Stimulated activated CD4-positive, alpha-beta T cell treated with anti-CD3 and anti-CD28 coated beads, Interleukin-2, amount 100 ng/mL, for 4 hours (primary cell): ENCODE measurements at places on chromosomes 5 and 9.

DNA sequence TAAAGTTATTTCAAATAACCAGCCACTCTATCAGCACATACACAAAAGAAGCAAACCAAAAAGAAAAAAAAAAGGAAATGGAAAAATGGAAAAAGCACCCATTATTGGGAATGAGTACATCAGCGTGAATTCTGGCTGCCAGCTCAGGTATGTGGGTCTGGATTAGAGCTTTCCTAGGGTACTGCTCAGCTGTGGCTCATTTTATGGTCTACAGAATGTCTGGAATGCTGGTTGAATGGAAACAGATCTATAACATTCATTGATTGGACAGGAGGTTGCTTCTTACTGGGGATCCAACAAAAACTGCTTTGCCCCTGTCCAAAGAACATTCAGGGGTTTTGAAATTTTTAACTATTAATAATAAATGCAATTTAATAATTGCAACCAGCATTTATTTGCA, 3.9 kb upstream of the CAST start:
- DNase-seq, result no peak

- no peak for DNase-seq
Observed at GRCh38 chr5:149149942-149150341, 8.6 kb downstream of the ABLIM3 start.

DNA sequence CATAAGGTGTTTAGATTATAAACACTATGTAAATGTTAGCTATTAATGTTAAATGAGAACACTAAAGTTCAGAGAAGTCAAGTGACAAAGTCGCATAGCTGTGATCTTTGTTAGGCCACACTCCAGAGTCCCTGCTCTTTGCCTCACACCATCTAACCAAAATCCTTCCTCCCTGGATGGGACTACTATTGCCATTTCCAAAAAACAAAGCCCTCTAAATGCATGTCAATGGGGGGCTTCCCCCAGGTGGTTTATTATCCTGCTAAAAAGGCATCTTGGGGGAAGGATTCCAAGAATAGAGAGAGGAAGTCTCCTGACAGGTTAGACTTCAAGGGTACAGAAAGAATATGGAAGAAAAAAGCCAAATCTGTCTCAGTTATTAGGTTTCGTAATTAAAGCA, 10.4 kb downstream of the NR6A1 start:
- no peak for DNase-seq

DNA sequence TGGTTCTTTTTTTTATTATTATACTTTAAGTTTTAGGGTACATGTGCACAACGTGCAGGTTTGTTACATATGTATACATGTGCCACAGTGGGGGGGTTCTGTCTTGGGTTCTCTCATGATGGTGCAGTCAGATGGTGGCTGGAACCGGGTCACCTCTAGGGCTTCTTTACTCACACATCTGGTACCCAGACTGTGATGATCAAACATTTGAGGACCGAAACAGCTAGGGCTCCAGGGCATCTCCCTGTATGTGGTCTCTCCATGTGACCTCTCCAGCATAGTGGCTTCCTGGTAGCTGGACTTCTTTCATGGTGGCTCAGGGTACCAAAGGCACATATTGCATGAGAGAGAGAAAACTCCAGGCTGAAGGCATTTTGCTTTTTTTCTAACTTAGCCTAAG, 9.8 kb upstream of the CRHBP start:
- no peak for DNase-seq

- DNase-seq, result no peak
Observed at GRCh38 chr5:138946241-138946623, 71.1 kb upstream of the LRRTM2 start.

- DNase-seq, result no peak
Observed at GRCh38 chr5:122942164-122942914, 94.2 kb downstream of the PPIC start.

GRCh38 chr5:74638544-74638969, 2.0 kb downstream of the ENC1 start:
- DNase-seq, result no peak

GRCh38 chr5:36359267-36359666, 57.6 kb upstream of the RANBP3L start:
- no peak for DNase-seq

- no peak for DNase-seq
Observed at GRCh38 chr9:119959846-119960545, 590.8 kb upstream of the BRINP1 start.

- no peak for DNase-seq
Observed at GRCh38 chr5:31936683-31937082, 237.4 kb downstream of the GOLPH3 start.

- DNase-seq, result no peak
Observed at GRCh38 chr5:16932401-16932800, 3.7 kb downstream of the MYO10 start.

DNA sequence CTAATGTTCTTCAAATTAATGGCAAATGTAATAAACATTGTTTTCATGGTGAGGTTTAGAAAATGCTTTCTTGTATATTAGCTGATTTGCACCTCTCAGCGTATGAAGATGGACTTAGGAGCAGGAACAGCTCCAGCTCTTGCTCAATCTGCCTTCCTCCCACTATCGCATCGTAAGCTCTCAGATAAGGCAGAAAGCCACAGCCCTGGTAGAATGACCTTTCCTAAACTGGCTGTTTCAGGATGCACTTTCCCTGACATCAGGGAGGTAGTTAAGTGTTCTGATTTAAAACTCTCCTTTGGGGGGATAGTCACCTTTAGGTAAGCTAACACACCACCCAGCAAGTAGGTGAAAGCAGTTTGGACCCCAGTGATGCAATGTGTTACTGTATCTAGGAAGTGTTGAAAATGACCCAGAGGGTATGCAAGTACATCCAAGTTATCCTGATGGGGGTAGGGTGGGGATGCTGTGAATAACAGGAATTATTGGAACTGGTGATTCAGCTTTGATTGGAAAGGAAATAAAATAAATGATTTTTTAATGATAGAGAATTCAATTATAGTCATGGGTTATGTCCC, 72.3 kb downstream of the LMNB1 start:
- no peak for DNase-seq

DNA sequence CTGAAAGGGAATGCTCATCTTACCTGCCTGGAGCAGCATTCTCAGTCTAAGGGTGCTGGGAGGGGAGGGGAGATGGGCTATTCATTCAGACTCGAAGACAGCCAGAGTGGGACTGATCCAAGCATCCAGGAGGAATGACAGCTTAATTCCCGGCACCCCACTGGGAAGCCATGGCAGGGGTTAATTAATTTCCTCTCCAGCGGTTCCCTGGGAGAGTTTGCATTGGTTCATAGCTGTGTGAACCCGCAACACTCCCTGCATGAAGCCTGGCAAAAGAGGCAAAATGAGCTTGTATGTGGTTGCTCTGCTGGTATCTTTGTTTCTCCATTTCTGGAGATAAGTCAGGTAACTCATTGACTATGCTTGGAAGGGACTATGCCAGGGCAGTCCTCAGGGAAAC, 401.0 kb upstream of the SLC24A2 start:
- DNase-seq, result no peak

DNA sequence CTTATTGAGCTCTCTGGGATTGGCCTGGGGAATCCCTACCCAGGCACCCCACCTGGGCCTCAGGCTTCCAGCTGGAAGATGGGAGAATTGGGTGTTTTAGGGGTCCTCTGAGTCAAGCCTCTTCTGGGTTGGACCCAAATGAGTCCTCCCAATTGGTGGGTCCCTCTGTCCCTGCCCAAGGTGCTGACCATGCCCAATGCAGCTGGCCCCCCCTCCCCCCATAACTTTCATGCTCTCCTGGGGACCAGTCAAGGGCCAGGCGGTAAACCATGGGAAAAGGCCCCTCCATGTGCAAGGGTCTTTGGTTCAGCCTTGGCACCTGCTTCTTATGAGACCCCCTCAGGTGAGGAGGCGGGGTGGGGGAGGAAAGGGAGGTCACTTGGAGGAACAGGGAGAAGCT, 3.4 kb upstream of the PSD2 start:
- DNase-seq, result no peak

GRCh38 chr5:9009931-9010651, 535.8 kb downstream of the SEMA5A start:
- no peak for DNase-seq

GRCh38 chr5:448061-448765, 5.2 kb downstream of the EXOC3 start:
- DNase-seq, result no peak

DNA sequence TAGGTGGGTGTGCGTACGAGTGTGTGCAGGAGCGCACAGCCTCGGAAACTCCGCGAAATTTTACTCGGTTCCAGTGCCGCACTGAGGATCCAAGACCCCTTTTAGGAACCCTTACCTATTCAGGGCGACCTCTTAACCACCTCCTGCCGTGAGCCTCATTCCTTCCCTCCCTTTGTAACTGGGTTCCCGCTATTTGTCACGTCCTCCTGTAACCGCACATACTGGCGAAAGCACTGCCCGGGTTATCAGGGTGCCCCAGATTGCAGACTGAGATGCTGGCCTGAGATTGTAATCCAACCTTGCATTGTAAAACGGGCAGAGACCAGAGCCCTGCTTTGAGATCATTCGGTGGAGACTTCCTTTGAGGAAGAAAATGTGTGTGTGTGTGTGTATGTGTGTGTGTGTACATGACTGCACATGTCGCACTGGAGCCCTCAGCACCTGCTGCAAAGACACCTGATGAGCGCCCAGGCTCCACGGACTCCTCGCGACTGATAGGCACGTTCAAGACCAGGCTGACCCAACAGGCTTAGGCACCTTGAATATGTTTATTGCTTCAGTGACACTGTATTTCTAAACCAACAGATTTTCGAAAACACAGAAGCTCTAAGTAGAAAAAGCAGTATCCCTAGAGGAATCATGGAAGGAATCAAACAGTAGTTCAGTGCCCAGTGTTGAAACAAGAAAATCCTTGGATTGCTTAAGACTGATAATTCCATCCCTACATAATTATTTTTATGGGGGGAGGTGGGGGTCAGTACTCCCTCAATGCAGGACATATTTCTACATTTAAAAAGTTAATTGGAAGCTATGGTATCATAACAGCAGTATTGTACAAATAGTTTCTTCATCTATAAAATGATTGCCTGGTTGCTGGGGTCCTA, 86.5 kb upstream of the TNFAIP8 start:
- no peak for DNase-seq

DNA sequence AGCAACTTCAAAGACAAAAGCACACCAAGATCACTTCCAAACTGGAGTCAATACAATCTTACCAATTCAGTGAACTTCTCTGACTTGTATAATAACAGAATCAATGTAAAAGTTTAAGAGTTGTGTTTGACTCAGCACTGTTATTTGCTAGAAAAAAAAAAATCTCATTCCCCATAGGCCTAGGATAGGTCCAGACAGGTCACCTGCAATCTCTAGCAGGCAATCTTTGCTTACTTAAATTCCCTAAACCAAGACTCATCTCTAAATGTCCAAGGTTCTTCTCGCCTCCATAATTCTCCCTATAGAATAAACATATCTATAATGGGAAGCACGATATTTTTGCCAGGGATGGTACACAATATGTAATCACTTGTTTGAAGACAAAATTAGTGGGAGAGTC, 2.5 kb downstream of the FAM169A start:
- no peak for DNase-seq

DNA sequence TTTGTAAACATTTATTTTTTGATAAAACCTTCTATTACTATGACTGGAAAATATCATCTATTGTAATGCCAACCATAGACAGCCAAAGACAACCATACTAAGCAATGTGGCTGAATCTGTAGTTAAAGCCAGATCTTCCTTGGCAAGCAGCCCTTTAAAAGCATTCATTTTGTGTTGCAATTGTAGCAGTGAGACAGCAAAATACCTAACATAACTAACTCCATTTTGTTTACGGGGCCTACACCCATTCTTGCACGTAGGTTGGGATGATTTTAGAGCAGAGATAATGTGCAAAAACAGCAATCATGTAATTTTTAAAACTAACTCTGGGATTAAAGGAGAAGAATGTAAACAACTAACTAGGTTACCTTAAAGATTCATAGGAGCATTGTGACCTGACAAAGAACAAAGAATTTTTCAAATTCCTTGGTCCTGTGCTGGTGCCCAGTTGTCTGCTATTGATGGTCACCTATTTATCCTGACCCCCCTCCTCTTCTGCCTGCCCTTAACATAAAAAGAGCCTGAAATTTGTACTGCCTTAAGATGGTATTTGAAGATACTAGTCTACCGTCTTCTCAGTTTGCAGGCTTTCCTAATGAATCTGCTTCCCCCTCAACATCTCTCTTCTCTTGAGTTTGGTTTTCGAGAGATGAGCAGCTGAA, 10.6 kb downstream of the IFNA1 start:
- DNase-seq, result no peak

GRCh38 chr5:165351342-165351741, 1845.9 kb downstream of the MAT2B start:
- no peak for DNase-seq

DNA sequence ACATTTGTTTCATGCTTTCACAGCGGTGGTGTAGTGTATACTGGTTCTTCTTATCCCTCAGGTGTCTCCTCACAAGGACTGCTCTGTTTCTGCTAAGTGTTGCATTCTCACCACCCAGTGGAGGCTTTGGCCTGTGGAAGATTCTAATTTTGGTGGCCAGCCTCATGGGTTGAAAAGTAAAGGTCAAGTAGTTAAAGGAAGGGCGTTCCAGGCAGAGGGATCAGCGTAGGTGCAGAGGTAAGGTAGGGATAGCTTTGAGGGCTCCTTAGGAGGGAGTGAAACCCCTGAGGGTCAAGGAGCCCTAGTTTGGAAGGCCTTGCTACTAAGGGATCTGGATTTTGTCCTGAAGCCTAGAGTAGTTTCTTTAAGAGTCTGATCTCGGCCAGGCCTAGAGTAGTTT, 4.6 kb upstream of the RACK1 start:
- DNase-seq, result no peak

- DNase-seq, result no peak
Observed at GRCh38 chr9:5818424-5819142, 14.3 kb downstream of the ERMP1 start.

- DNase-seq, result no peak
Observed at GRCh38 chr9:69139596-69139995, 34.5 kb upstream of the TJP2 start.

DNA sequence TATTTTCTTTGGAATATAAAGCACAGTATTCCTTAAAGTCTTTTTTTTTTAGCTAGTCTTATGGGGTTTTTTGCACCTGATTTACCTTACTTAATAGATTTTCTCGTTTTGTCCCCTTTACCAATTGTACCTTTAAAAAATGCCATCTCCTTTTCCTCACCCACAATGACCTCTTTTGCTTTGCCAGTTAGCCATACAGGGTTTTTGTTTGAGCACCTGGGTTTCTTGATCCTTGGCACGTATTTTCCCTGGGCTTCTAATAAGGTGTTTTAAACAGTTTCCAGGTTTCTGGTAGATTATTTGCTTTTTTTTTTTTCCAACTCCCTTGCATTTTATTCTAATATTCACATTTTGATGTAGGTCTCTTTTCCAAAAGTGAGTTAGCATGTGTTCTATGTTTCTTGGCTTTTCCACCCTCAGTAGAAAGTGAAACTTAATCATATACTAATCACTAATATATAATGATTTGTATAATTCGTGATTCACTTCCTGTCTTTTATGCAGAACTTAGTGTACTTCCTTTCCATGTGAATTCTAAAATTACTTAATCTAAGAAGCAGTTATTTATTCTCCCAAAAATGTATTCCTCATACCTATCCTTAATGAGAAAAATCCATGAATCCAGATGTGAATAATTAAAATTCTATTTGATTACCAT, 673.9 kb upstream of the RGMB start:
- no peak for DNase-seq
